ENCODE measurements at places on chromosomes 6 and 20. TPM values are rescaled to one million over a fixed set of nuclear protein-coding genes. Genes with fewer than 3 reads are reported as not detected.

Gene WFDC12
- total RNA-seq = not detected

Gene COX7A2
- total RNA-seq = 352 TPM

Gene CCN5
- total RNA-seq = 5.0 TPM

Gene HLA-DRA
- not detected for total RNA-seq

Gene PAK5
- not detected for total RNA-seq

Gene RBBP8NL
- total RNA-seq = not detected

Gene OPN5
- not detected for total RNA-seq

Gene TCF15
- not detected for total RNA-seq

Gene ZBTB9
- total RNA-seq = 3.0 TPM

Gene OR2B6
- not detected for total RNA-seq

Gene BTN1A1
- total RNA-seq = not detected

Gene CALHM4
- not detected for total RNA-seq

Gene FAM110A
- total RNA-seq = 4.7 TPM

Gene MICB
- total RNA-seq = 23.1 TPM

Gene NCOA5
- 24.2 TPM for total RNA-seq

Gene SLC4A11
- total RNA-seq = 0.72 TPM

Gene DLL1
- total RNA-seq = 5.9 TPM

Gene FKBP1C
- total RNA-seq = 0.48 TPM

Gene MPC1
- 17.9 TPM for total RNA-seq

Gene NFATC2
- not detected for total RNA-seq

Gene CLPSL2
- not detected for total RNA-seq

Gene PCIF1
- total RNA-seq = 19.0 TPM

Gene PEX7
- 9.7 TPM for total RNA-seq

Data from epithelial cell of alveolus of lung (primary cell).